ENCODE measurements at places on chromosomes 7 and 10.

GRCh38 chr7:144771174-144771573 is 64.7 kb downstream of the TPK1 start:
- DNase-seq, result no peak

DNA sequence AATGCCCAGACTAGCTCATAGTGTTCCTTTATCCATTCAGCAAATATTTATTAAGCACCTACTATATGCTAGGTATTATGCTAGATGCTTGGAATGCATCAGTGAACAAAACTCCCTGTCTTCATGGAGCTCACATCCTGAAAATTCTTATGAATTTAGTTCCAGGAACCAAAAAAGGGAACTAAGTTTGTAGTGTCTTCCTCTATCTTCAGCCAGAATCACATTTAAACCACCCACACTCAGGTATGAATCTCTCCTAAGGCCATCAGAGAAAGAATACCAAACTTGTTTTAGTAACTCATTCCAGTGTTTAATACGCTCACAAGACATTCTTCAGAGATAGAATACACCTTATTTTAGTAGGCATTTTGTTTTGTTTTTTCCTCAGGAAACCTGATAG is 10.1 kb upstream of the EGR2 start:
- DNase-seq, result no peak

DNA sequence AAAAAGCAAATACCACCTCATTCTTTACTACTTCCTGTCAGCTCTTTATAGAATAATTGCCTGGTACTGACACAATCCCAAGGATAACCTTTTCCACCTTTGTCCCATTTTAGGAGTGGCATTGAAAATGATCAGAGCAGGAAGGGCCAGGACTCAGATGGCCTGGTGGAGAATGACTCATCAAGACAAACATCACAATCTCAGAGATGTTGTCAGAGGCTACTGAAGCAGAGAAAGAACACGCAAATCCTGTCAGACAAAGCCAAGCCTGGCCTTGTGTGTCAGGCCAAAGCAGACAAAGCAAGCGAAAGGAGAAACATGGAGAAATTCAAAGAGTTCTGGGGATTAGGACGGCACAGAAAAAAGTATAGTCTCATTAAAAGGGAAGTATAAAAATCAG is 40.9 kb downstream of the NSUN6 start:
- DNase-seq, result no peak

GRCh38 chr10:87761892-87762291 is 56.1 kb downstream of the ATAD1 start:
- peak; percentile 53 for DNase-seq

DNA sequence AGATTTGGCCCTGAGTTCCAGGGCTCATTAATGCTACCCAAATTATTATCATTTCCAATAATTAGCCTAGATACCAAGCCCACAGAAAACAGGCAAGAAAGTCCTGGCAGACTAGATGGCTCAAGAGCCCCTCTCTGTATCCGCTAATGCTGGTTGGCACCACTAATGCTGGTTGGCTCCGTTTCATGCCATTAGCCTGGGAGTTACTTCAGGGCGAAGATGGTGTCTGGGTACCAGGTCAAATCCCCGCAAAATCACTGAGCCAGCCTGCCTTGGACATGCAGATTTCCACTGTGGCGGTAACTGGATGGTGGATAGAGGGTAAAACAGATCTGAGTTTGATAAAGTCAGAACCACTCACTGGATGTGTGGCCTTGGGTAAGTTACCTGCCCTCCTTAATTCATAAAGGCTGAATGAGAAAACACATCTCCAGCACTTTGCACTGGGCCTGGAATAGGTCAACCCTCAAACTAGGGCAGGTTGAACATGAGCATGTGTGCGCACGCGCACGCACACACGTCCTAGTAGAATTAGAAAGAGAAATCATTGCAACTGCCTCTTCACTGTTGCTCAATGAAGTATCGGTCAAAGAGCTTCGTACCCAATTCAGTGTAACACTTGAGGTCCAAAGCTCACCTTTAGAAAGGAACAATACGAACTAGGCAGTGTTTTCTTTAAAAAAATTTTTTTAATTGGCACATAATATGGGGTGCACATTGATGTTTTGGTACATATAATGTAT is 91.5 kb downstream of the PRPF18 start:
- no peak for DNase-seq

DNA sequence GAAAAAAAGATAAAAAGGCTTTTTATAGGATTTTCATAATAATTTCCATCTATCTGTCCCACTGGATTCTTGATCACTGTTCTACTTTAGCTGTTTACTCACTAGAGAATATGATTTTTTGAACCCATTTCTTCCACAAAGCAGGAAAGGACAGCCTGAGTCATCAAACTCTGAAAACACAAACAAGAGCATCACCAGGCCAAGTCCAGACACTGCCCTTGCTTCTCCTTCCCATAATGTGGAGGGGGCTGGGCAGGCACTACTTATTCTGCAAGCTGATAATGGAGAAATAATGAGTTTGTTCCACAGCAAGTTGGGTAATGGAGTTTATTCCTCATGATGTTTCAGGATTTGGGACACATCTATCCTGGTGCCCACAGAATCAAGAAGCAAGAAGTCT is 13.0 kb upstream of the KCNIP2 start:
- no peak for DNase-seq

DNA sequence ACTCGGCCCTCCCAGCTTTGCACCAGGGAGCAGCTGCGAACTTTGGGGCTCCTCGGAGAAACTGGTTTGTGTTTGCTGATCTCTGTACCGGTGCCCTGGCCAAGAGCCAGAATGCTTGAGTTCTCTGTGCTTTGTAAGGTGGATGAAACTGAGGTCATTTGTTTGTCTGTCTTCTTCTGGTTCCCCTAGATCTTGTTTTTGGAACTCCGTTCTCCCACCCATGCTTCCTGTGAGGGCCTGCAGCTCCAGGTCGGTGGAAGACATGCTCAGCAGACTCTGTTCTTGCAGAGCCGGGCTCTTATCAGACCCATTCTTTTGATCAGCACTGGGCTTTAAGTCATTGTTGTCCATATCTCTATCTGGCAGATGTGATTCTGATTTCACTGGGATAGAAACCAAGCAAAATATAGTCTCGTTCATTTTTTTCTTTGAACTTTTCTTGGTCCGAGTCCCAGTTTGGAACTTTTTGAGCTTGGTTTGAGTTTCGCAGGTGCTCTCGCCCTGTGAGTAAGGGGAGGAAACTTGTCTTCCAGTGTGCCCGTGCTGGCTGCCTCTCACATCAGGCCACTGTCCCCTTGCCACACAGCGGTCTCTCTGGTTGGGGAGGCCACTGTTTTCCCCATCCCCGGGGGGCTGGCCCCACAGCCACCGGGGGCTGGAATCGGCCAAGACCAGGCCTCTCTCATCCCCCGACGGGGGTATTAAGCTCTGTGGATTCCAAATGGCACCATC is 31.2 kb downstream of the JCAD start:
- peak; percentile 9 for DNase-seq
